ENCODE measurements at places on chromosomes 7 and 10.

DNA sequence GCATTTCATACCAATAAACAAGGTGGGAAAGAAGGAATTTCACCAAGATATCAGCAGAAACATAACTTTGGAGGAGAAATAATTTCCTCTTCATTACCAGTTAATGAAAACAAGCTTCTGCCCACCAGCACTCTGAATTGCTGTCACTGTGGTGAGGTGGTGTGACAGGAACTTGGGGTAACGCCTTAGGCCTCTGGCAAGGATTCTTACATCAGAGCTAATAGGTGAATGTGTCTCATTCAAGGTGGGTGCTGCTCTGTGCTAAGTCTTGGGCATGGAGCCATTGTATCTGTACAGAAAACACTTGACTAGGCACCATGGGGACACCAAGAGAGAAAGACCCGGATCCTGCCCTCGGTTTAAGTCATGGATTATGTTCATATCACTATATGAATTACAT, 8.3 kb upstream of the LOXL4 start:
- no peak for DNase-seq

- DNase-seq: no peak
These were observed 114.8 kb downstream of the FAM53B start for GRCh38 chr10:124629415-124629814.

DNA sequence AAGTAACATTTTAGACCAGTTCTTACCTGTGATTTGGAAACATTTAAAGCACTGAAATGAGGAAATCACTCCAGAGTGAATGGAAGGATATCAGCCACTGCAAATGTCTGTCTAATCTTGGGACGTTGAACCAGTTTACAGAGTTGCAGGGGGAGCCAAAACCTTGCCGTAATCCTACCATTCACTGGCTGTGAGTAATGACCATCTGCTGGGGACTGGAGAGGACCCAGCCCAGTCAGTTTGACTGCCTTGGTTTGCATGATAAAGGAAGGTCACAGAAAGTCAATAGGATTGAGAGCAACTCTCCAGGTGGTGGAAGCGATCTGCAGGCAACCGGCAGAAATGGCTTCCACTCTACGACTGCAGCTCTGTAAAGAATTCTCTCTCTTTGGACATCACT, 167.2 kb downstream of the AKR1D1 start:
- peak; percentile 14 for DNase-seq

DNA sequence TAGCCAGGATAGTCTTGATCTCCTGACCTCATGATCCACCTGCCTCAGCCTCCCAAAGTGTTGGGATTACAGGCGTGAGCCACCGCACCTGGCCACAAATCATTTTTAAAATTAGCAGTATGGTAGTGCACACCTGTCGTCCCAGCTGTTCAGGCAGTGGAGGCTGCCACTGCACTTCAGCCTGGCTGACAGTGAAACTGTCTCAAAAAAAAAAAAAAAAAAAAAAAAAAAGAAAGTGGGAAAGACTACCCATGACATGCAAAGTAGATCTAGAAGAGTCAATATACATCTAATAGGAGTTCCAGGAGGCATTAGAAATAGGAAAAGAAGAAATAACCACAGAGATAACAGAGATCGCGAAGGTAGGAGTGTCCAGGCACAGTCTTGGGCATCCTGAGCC, 3.2 kb downstream of the CSGALNACT2 start:
- DNase-seq: no peak

GRCh38 chr10:88881922-88882645, 2.0 kb downstream of the STAMBPL1 start:
- DNase-seq: no peak

DNA sequence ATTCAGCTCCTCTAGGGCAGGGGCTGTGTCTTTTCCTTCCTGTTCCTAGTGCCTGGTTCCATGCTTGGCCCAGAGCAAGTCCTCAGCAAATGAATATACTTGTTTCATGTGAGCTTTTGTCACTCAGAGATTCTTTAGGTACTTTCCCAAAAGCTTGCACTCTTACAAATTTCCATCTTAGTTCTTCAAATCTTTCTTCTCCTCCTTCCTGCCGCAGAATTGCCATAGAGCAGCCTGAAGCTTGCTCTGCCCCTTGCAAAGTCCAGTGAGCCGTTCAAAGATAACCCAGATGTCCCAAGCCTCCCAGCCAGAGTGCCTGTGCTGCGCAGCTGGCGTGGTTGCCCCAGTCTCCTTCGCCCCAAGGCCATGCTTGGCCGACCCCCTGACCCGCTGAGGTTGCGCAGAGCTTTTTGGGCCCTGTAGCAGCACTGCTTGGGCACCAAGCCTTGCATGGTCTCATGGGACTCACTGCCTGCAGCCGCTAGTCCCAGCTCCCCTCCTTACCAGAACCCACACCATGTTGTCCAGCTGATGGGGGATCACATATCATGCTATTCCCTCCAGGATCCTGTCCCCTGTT, 20.7 kb downstream of the CHST3 start:
- DNase-seq: no peak

DNA sequence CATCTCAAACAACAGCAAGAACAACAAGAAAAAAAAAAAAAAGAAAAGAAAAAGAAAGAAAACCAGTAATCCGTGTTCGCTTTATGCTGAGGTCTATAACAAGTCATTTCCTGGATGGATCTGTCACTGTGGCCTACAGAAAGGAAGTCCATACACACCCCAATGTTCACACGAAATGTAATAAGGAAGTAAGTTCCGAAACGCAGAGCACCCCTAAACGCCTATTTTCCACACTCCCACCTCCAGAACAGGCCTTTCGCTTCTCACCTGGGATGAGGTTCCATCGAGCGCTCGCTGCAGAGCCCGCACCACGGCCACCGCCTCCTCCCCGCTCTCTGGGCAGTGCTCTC, 735 bp downstream of the ZNF394 start:
- peak; percentile 27 for DNase-seq

DNA sequence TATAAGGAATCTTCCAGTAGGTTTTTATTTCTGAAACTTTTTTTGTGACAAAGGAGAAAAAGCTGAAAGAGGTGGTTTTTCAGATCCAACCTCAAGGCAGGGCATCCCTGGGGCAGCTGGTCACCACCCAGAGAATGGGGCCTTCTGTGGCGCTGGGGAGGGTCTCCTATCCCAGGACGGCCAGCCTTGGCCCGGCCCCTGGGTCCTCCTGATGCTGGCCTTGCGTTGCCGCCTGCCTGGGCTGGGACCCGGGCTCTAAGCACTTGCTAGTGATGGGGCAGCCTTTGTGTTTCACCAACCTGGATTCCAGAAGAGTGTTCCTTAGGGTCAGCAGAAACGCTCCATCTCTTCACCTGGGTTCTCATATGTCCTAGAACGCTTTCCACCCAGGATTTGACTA, 16.3 kb downstream of the SHH start:
- DNase-seq: no peak

GRCh38 chr7:139426258-139427028, 57.0 kb downstream of the KLRG2 start:
- DNase-seq: peak; percentile 71

DNA sequence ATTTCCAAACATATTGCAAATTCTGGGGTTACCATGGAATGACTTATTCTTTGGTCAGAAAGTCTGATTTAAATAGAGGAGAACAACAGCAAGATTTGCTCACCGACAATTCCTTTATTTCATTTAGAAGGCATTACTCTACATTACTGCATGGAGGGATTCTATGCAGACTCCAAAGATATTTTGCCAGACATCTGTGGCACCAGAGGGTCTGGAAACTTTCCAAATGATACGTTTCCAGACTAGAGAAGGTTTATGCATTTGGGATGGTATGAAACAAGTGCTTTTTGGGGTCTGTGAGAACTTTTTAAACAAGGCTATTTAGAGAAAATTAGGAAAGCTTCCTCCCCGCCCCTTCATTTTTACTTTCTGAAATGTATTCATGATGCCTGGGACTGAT, 125.3 kb downstream of the SAMD9 start:
- DNase-seq: no peak

DNA sequence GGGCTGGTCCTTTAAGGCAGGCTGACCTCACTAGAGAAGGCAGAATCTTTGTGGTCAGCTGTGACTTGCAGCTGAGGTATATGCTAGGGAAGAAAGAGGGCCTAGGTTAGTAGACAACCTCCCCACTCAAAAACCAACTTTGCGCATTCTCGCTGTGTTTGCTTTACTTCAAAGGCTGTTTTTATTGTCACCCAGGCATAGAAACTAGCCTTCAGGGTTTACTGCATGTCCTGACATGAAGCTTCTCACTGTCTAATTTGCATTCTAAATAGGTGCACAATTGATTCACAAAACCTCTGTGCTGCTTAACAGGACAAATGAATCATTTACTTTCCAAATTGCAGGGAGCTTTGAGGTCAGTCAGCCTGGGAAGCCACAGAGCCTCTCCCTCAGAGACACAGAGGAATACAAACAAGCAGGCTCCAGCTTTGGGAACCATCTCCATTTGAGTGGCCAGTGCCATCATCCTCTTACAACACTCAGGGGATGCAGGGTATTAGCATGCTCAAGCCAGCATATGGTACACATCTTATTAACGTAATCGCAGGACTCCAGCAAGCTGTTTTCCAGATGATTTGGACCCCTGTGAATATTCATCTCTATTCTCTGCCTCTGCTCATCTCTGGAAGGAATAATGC, 596.4 kb upstream of the GHITM start:
- peak; percentile 54 for DNase-seq

DNA sequence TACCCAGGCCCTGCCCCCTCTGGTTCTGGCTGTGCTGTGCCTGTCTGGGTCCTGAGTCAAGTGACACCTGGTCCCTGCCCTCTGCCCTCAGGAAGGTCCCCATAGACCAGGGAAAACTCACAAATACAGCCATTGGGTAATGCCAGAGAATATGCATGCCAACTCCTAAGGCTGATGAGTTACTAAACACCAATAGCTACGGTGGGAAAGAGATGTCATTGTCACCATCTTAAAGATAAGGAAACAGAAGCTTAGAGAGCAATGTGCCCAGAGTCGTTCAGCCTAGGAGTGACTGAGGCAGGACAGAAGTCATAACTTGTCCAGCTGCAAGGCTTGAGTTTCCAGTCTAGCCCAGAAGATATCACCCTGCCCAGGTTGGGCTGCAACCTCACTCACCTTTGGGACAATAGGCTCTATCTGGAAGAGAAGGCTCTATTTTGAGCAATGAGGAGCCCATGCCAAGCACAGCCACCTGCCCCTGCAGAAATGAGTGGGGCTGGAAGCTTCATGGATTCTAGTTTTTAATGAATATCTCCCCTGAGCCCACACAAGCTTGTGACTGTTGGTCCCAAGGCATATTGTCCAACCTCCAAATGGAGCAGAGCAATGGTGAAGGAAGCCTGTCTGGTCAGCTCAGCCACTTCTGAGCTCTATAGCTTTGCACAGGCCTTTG, 42.6 kb downstream of the ZNF273 start:
- no peak for DNase-seq

GRCh38 chr7:75989500-75990388, 4.7 kb downstream of the TMEM120A start:
- DNase-seq: no peak

DNA sequence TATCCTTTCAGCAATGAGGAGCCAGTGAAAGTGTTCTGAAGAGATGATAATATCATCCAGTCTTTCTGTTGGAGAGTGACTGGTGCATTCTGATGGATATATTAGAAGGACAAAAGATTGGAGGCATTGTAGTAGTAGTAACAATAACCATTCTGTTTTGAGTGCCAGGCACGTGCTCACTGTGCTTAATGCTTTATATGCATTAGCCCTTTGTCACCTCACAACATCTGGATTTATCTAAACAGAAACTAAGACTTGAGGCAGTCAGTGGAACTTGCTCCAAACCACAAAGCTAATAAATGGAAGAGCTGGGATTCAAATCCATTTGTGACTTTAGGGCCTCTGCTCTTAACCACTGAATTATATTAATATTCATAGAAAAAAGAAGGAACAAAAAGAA, 84.5 kb upstream of the OIT3 start:
- no peak for DNase-seq

GRCh38 chr10:31030260-31030659, 1.4 kb downstream of the ZNF438 start:
- peak; percentile 49 for DNase-seq

DNA sequence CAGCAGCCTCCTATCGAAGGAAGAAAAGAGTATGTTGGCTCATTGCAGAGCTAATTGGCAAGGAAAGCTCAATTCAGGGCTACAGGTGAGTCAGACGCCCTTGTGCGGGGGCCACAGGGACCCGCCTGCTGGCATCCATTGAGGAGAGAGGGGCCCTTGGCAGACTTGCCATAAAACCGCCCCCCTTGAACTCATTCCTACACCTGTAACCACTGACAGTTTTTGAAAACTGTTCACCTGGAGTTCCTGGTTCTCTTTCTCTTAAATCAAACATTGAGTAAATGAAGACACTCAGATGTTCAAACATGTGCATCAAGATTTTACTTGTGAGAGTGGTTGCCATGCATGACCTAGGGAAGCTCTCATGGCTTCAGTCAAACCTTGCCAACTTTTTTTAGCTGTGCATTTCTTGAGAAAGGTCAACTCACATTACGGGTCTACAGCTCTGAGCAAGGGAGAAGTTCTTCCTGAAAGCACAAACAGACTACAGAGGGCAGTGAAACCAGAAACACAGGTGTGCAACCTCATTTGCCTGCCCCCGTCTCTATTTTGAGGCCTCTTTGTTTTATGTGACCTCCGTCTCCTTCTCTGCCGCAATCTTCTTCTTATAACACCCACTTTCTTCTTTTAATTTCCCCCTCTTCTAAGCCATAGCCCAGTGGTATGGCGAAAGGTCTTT, 87.8 kb downstream of the TBXAS1 start:
- DNase-seq: no peak

DNA sequence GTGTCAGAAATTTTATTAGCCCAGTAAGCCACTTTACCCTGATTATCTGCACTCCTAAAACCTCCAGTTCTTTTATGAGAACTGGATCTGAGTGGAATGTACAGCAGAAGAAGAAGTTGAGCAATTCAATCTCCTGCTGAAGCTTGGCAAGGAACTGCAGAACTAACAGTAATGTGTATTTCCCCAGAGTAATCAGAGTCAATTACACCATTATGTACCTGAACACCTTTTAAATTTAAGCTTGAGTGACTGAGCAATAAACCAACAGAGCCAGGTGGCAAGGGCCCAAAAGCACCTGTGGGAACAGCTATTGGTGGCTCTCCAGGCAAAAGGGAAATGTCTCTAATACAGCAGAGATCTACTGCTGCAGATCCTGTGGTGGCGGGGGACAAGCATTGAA, 40.1 kb upstream of the AKR1C2 start:
- DNase-seq: no peak

DNA sequence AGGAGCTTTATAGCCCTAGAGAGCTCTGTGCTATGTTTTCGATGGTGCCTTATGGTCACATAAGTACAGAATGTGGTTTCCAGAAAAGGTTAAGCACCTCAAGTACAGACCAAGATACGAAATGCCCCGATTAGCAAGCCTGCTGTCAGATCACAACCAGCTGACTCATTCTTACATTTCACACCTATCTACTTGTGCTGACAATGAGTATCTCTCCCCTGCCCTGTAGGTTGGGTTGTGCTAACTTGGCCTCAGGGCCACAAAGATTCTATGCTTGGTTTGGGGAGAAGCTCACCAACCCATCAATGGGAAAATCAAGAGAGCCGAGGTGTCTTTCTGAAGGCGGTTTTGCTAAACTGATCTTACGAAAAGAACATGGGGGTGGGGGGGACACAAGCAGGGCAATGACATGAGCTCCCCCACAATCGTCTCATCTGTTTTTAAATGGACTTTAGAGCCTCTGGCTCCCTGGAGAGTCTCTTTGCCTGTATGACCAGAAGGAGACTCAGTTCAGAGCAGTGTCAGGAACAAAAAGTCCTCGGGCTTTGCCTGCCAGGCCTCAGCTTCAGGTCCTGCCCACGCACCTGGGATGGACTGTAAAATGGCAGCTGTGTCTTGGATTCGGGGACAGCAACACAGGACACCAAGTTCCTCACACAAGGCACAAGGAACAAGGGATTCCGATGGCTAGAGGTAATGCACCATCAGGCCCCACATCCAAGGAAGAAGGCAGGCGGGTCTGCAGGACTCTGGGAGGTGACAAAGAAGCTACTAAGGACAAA, 55.1 kb downstream of the FAM53B start:
- peak; percentile 81 for DNase-seq

Measured in bronchial epithelial cell (primary cell).